Kidney (tissue), 22 donors: ENCODE measurements at places on chromosomes 7 and 10. TPM values are rescaled to one million over a fixed set of nuclear protein-coding genes. Genes with fewer than 3 reads are reported as not detected.

Gene LRIT1
- total RNA-seq, result not detected

DNA sequence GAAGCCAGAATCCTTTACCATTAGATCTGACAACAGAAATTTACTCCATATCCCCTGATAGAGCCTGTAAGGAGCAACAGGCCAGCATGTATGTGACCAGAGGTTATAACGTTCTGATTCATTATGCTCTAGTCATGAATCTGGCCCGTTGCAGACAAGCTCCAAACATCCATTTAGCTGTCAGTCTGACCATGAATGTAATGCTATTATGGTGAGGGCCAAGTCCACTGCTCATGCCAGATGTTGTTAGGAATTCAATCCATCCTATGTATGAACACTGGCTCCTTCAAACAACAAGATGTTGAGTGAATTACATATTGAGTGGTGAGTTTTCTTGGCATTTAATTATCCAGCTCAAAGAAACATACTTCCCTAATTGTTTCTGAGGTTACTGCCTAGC, 610.1 kb upstream of the ANKRD30A start:
- no peaks in the 10 kb centered on the region for H3K27me3 ChIP-seq
- H3K36me3 ChIP-seq, result no peaks in the 10 kb centered on the region
- no peak overlapping the region for H3K27ac ChIP-seq
- H3K4me3 ChIP-seq, result no peak overlapping the region
- no peaks in the 10 kb centered on the region for H3K4me1 ChIP-seq
- DNase-seq, result peak; percentile 75

DNA sequence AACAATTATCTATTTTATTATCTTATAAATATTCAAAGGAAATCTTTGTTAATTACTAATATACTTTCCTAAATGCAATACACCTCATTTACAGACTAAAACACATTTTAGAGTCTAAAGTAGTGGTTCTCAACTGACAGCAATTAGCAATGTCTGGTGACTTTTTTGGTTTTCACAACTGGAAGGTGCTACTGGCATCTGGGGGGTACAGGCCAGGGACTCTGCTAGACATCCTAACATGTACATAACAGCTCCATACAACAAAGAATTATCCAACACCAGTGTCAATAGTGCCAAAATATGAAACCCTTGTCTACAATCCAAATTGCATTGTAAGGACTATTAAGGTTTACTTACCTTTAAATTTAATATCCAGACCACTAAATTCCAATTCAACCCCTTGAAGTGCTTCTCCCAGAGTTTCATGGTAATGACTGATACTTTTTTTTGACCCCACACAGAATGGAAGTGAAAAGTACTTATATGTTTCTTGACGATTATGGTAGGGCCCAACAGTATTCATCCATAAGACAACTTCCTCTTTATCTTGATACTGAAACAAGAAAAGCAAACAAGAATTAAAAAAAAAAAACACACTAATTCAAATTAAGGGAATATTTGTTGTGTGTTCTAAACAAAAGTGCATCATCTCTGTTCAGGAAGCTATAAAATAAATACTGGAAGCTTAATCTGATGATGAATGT, 10.4 kb downstream of the TM9SF3 start:
- no peaks in the 10 kb centered on the region for H3K36me3 ChIP-seq
- no peaks in the 10 kb centered on the region for H3K27me3 ChIP-seq
- no peak overlapping the region for H3K4me3 ChIP-seq
- no peak for DNase-seq
- no peak overlapping the region for H3K27ac ChIP-seq

DNA sequence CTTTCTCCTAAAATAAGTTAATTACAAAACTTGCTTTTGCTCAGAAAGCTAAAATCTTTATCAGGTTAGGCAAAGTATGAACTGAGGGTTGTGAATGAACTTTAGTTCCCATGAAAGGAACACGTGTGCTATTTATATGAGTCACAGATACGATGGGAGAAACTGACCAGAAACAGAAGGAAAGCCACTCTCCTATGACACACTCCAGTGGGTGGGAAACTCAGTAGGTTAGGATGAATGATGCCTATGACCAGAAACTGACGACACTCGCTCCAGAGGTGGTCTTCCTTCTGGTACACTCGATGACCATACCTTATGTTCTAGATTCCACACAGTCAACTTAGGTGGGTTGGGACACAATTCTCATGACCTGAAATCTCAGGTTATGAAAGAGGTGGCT, 215.7 kb upstream of the INHBA start:
- H3K36me3 ChIP-seq, result no peaks in the 10 kb centered on the region
- H3K4me3 ChIP-seq, result no peak overlapping the region
- no peak overlapping the region for H3K27ac ChIP-seq
- H3K27me3 ChIP-seq, result no peaks in the 10 kb centered on the region
- DNase-seq, result no peak
- no peaks in the 10 kb centered on the region for H3K4me1 ChIP-seq
